Sigmoid colon (tissue), 7 donors: ENCODE measurements at places on chromosomes 2 and 18. TPM values are rescaled to one million over a fixed set of nuclear protein-coding genes. Genes with fewer than 3 reads are reported as not detected.
A peak's percentile ranks its signal among the peaks of the same experiment; 100 is the strongest.

STARD7 gene
- 76.7 TPM for total RNA-seq

TNFRSF11A gene
- total RNA-seq, result 6.1 TPM

CCDC74A gene
- 20.2 TPM for total RNA-seq

SERPINB12 gene
- total RNA-seq, result not detected

ACMSD gene
- total RNA-seq, result not detected

MC5R gene
- total RNA-seq, result not detected

SCN3A gene
- 2.1 TPM for total RNA-seq

HYCC2 gene
- total RNA-seq, result 20.2 TPM

PARD3B gene
- total RNA-seq, result 64.0 TPM

UBXN4 gene
- total RNA-seq, result 51.8 TPM

- peak overlapping the region; percentile 53 for H3K27ac ChIP-seq
- no peaks in the 10 kb centered on the region for H3K36me3 ChIP-seq
- no peaks in the 10 kb centered on the region for H3K27me3 ChIP-seq
- no peak overlapping the region for H3K4me3 ChIP-seq
- DNase-seq, result no peak
These were observed 74.7 kb upstream of the MGAT4A start for GRCh38 chr2:98805412-98806171.

- no peak overlapping the region for H3K27ac ChIP-seq
- DNase-seq, result no peak
- peaks cover 3% of the 10 kb centered on the region for H3K4me1 ChIP-seq
These were observed 754.2 kb upstream of the ID2 start for GRCh38 chr2:7927691-7928090.

DNA sequence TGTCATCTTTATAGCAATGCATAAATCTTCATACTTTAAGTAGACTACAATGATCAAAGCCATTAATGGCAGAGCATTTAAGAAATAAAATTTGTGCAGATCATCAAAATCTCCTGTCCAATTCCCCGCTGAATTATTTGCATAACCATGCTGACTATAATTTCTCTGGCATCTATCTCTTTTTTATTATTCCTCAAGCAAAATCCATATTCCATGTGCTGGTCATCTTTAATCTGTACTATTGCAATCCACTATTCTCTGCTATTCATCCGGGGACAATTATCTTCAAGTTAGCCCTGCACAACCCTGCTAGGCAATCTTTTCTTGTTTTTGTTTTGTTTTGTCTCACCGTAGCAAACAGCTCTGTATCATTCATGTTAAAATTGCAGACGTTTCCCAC, 1469.6 kb upstream of the NXPH2 start:
- no peak overlapping the region for H3K27ac ChIP-seq
- no peak for DNase-seq
- no peak overlapping the region for H3K4me3 ChIP-seq
- no peaks in the 10 kb centered on the region for H3K4me1 ChIP-seq
- no peaks in the 10 kb centered on the region for H3K27me3 ChIP-seq

DNA sequence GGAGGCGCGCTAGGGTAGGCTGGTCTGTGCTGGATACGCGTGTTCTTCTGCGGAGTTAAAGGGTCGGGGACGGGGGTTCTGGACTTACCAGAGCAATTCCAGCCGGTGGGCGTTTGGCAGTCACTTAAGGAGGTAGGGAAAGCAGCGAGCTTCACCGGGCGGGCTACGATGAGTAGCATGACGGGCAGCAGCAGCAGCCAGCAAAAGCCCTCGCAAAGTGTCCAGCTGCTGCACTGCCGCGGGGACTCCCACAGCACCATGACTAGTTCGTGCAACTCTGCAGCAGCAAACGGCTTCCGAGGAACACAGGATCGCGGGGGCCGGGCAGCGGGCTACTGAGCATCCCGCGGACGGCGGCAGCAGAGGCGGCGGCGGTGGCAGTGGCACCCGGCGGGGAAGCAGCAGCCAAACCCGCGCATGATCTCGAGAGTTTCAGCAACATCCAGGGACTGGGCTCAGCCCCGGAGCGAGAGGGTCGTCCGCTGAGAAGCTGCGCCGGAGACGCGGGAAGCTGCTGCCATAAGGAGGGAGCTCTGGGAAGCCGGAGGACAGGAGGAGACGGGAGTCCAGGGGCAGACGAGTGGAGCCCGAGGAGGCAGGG, 368 bp downstream of the TMEFF2 start:
- peak overlapping the region; percentile 18 for H3K4me3 ChIP-seq
- peak; percentile 60 for DNase-seq
- no peak overlapping the region for H3K27ac ChIP-seq
- no peaks in the 10 kb centered on the region for H3K36me3 ChIP-seq

DNA sequence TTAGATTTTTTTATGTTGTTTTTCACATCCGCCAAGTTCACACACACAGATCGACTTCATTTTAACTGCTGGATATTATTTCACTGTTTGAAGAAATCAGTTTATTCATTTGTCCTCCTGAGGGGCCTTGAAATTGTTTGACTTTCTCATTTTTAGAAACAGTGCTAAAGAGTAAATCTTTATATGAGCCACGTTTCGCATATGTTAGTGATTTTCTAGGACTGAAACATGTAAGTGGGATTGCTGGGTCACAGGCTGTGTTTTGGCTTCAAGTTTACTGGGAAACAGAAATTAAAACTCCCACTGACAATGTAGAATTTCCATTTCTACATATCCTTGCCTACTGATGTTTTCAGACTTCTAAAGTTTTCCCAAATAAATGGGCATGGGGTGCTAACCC, 363.8 kb downstream of the NCKAP5 start:
- no peaks in the 10 kb centered on the region for H3K4me1 ChIP-seq
- no peak for DNase-seq
- H3K36me3 ChIP-seq, result no peaks in the 10 kb centered on the region
- no peaks in the 10 kb centered on the region for H3K27me3 ChIP-seq
- H3K4me3 ChIP-seq, result no peak overlapping the region
- no peak overlapping the region for H3K27ac ChIP-seq

DNA sequence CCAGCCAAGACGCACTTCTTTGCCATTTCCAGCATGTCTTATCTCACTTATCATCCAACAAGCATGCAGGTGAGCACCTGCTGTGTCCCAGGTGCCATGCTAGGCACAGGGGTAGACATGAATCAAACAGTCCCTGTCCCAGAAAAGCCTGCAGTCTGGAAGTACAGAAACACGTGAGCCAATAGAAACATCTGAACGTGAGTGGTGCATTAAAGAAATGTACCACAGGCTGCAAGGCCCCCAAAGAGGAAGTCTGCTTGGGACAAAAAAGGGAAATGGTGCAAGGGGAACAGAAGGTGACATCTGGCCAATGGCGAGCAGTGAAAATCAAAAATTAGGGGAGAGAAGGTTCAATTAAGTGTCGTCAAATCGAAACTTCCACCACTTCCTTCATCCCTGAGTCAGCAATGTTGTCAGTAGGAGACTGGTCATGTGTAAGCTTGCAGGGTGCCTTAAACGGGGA, 17.6 kb upstream of the TMEM247 start:
- H3K27ac ChIP-seq, result peak overlapping the region; percentile 22
- H3K4me3 ChIP-seq, result no peak overlapping the region
- DNase-seq, result no peak
- no peaks in the 10 kb centered on the region for H3K27me3 ChIP-seq

- no peaks in the 10 kb centered on the region for H3K27me3 ChIP-seq
- no peak overlapping the region for H3K4me3 ChIP-seq
- no peak for DNase-seq
- no peaks in the 10 kb centered on the region for H3K36me3 ChIP-seq
- H3K4me1 ChIP-seq, result no peaks in the 10 kb centered on the region
- no peak overlapping the region for H3K27ac ChIP-seq
These were observed 1055.5 kb upstream of the KLHL29 start for GRCh38 chr2:22329211-22330154.

GRCh38 chr2:202488671-202489070, 112.5 kb downstream of the BMPR2 start:
- no peaks in the 10 kb centered on the region for H3K36me3 ChIP-seq
- H3K27me3 ChIP-seq, result no peaks in the 10 kb centered on the region
- DNase-seq, result no peak
- H3K27ac ChIP-seq, result no peak overlapping the region

DNA sequence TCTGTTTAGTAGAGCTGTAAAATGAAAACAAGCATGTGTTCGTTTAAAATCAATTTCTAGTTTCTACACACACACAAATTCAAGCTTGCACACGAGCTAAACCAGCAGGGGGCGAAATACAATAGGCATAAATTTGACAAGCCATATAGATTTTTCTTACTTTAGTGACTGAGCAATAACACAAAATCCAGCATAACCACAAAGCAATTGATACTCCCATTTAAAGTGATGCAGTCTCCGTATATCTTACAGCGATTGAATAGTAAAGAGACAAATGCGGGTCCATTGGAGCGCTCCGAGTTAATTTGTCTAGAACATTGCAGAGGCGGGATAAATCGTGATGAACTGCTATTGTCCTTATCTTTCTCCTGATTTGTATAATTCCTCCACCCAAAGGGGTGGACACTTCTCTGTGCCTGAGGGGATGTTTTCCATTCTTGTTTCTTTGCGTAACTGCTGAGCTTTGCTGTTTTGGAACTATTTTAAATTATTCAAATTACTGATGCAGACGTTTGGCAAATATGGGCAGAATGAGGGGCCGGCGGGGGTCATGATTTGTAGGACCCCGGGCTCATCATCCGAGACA, 1.2 kb upstream of the AFTPH start:
- peak overlapping the region; percentile 96 for H3K27ac ChIP-seq
- H3K4me3 ChIP-seq, result peak overlapping the region; percentile 86
- H3K4me1 ChIP-seq, result peaks cover 31% of the 10 kb centered on the region
- no peaks in the 10 kb centered on the region for H3K27me3 ChIP-seq

DNA sequence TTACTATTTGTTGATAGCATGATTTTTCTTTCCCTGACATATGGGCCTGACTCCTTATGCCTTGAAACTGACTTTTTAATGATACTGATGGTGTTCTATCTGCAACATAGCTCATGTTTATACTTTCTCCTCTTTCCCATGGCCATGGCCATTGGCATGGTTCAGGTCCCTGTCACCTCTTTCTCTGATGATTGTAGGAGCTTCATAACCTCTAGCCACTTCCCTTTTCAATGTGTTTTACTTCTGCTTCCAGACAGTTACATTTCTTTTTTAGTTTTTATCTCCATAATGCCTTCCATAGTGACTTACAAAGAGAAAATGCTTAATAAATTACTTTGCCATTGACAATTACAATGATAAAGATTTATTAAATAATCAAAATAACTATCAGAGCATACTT, 177.9 kb upstream of the SETBP1 start:
- H3K27ac ChIP-seq, result no peak overlapping the region
- no peak overlapping the region for H3K4me3 ChIP-seq
- H3K27me3 ChIP-seq, result no peaks in the 10 kb centered on the region
- H3K36me3 ChIP-seq, result no peaks in the 10 kb centered on the region
- DNase-seq, result no peak

DNA sequence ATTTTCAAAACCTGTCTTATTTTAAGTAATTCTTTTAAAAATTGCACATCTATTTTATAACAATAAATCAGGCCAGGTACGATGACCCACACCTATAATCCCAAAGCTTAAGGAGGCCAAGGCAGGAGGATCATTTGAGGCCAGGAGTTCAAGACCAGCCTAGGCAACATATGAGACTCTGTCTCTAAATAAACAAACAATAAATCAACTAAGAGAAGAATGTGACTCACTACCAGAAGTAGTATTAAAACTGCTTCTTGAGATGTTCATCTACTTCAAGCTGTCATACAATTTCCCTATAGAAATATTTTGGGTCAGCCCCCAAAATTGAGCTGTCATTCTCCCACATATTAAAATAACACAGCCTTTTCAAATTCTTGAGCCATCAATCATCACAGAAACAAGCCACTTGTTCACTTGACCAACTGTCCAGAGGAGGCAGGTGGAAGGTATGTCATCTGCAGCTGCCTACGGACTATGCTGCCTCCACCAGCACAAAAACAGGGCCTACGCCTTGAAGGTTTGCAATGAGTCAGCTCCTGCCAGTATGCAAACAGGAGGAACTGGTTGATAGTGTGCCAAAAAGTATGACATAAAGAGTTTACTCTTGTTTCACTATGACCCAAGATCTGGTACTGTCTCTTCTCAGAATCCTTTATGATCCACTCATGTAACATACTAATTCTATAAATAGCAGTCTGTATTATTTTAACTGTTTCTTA, 33.6 kb downstream of the KIDINS220 start:
- no peaks in the 10 kb centered on the region for H3K4me1 ChIP-seq
- no peak for DNase-seq
- H3K4me3 ChIP-seq, result no peak overlapping the region
- no peaks in the 10 kb centered on the region for H3K27me3 ChIP-seq

DNA sequence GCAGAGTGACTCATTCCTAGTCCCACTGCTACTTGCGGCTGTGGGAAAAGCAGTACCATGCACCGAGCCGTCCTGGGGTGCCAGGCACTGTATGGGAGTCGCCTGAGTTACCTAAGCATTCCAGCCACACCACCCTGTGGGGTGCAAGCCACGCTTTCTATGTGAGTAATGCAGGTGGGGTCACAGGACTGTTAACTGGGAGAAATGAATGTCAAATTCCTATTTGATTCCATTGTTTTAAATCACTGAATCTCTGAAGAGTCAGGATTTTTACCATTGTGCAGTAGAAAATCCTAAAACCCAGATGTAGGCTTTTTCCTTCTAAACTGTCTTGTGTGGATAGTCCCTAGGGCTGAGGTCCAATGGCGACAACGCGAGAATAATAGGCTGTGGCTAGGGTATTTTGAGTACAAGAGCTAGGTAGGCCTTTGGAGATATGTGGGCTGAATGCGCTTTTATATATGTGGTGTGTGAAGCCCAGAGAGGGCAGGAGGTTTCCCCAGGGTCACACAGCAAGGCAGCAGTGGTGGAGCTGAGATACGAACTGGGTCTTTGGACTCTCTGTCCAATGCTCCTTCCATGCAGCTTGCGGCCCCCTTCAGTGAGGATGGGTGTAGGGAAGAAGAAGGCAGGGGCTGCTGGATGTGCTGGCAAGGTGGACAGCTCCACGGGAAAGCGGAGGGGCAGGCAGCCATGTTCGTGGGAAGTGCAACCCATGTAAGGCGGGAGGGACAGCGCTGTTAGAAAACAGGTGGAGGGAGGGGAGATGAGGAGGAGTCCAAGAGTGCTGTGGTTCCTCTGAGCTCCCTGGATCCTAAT, 83.2 kb downstream of the DDX1 start:
- H3K4me3 ChIP-seq, result no peak overlapping the region
- no peak overlapping the region for H3K27ac ChIP-seq
- H3K27me3 ChIP-seq, result no peaks in the 10 kb centered on the region

- H3K4me3 ChIP-seq, result no peak overlapping the region
- H3K36me3 ChIP-seq, result no peaks in the 10 kb centered on the region
- H3K4me1 ChIP-seq, result no peaks in the 10 kb centered on the region
- no peak for DNase-seq
These were observed 70.7 kb downstream of the CDC42EP3 start for GRCh38 chr2:37600735-37601134.

DNA sequence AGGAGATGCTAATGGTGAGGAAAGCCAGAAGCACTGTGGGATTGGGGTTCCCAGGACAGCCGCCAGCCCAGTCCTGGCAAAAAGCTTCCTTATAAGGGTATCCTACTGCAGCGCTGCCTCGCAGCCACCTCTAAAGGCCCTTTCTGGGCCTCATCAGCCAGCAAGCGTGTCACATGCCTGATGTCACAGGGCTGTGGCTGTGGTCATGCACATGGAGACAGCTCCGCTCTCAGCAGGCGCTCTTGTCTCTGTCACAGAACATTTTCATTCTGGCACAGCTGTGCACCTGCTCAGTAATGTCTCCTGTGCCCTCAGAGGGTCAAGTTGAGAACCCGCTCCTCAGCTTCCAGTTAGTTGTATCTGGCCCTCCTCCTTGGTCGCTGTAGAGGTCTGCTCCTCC, 17.7 kb upstream of the MAL start:
- H3K27ac ChIP-seq, result no peak overlapping the region
- H3K27me3 ChIP-seq, result no peaks in the 10 kb centered on the region
- H3K36me3 ChIP-seq, result no peaks in the 10 kb centered on the region
- H3K4me1 ChIP-seq, result peaks cover 16% of the 10 kb centered on the region
- no peak overlapping the region for H3K4me3 ChIP-seq
- peak; percentile 80 for DNase-seq
